SK-MEL-5 (cell line): ENCODE measurements at places on chromosomes 6 and 20. TPM values are rescaled to one million over a fixed set of nuclear protein-coding genes. Genes with fewer than 3 reads are reported as not detected.

DNA sequence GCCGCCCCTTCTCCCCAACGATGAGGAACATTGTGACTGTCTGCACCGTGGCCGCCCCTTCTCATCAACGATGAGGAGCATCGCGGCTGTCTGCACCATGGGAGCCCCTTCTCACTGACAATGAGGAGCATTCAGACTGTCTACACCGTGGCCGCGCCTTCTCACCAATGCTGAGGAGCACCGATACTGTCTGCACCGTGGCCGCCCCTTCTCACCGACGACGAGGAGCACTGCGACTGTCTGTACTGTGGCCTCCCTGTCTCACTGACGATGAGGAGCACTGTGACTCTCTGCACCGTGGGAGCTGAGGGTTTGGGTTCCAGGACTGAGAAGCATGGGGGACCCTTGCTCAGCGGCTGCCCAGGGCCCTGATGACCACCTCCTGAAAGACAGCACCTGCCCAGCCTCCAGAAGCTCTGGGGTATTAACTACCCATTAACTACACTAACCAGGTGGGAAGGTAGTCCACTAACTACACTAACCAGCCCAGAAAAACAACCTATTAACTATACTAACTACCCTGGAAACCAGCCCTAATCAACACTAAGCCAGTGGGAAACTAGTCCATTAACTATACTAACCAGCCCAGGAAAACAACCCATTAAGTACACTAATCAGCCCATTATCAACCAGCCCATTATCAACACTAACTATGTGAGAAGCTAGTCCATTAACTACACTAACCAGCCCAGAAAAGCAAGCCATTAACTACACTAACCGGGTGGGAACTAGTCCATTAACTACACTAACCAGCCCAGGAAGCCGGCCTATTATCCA is 116.9 kb downstream of the TAF4 start:
- DNase-seq = no peak

GRCh38 chr6:163319609-163320366 is 94.7 kb upstream of the QKI start:
- DNase-seq = no peak

Gene PRPH2
- total RNA-seq = not detected in 2 replicates

DNA sequence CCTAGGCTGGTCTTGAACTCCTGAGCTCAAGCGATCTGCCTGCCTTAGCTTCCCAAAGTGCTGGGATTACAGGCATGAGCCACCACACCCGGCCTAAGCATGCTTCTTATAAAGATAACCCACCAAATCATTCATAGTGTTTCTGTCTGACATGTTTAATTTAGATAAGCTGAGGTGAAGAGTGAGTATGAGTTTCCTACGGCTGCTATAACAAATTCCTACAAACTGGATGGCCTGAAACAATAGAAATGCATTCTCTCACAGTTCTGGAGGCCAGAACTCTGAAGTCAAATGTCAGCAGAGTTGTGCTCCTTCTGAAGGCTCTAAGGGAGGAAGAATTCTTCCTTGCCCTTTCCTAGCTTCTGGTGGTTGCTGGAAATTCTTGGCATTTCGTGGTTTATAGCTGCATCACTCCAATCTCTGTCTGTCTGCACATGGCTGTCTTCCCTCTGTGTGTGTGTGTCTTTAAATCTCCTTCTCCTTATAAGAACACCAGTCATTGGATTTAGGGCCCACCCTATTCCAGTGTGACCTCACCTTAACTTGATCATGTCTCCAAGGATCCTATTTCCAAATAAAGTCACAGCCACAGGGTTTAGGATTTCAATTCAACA is 29.9 kb downstream of the MAPK13 start:
- DNase-seq = no peak

DNA sequence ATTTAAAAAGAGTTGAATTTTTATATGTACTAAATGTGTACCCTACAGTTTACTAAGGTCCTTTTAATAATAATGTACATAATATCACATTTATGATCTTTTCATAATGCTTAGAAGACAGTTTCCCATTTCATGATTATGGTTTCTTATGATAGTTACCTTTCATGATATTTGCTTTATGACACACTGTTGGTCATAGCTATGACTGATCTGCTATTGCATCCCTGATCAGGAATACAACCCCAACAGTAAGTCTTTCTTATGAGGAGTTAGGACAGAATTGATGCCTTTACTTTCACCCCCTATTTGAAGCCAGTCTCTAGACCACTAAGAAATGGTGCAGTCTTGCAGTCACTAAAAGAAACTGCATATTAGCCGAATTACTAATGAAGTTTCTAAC is 31.0 kb downstream of the LCA5 start:
- no peak for DNase-seq

Gene DUSP15
- total RNA-seq = 6.2 and 6.6 TPM in 2 replicates

- DNase-seq = no peak
Measured at GRCh38 chr6:4973982-4974745, 29.7 kb downstream of the RPP40 start.

- no peak for DNase-seq
Measured at GRCh38 chr20:8221887-8222419, 89.9 kb downstream of the PLCB1 start.

GRCh38 chr20:9808166-9808565 is 30.7 kb downstream of the PAK5 start:
- DNase-seq = no peak

DNA sequence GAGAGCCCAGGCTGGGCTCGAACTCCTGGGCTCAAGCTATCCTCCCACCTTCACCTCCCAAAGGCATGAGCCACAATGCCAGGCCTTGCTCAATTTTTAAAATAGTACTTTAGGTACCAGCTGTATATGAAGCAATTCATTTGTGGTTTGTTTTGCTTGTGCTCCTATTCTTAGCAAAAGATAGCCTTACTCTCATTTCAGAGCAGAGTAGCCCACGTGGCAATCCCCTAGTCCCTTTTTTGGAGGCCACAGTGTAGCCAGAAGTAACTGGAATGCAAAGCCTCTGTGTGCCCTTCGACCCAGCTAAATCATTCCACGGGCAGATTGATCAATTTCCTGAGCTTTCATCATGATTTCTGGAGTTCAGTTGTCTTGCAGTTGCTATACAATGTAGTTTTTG is 372.2 kb downstream of the NRN1 start:
- no peak for DNase-seq

Gene HSPA12B
- 0.21 TPM in 1 of 2 replicates, not detected in the other for total RNA-seq

GRCh38 chr6:92922216-92922806 is 497.0 kb downstream of the EPHA7 start:
- no peak for DNase-seq

Gene CLPSL1
- not detected in 2 replicates for total RNA-seq

Gene CDSN
- not detected in 2 replicates for total RNA-seq

- DNase-seq = no peak
Measured at GRCh38 chr6:22954749-22955385, 385.5 kb downstream of the HDGFL1 start.

Gene IRAK1BP1
- 1.0 and 1.3 TPM in 2 replicates for total RNA-seq

- DNase-seq = no peak
Measured at GRCh38 chr6:35358086-35358485, 15.7 kb downstream of the PPARD start.

Gene MYO6
- 6.2 and 6.9 TPM in 2 replicates for total RNA-seq

Gene ANKEF1
- 1.4 and 2.8 TPM in 2 replicates for total RNA-seq

Gene PTCRA
- total RNA-seq = 6.2 and 9.7 TPM in 2 replicates

- DNase-seq = no peak
Measured at GRCh38 chr6:88380618-88381288, 214.6 kb upstream of the CNR1 start.

GRCh38 chr20:13441388-13441787 is 197.3 kb downstream of the TASP1 start:
- DNase-seq = no peak

DNA sequence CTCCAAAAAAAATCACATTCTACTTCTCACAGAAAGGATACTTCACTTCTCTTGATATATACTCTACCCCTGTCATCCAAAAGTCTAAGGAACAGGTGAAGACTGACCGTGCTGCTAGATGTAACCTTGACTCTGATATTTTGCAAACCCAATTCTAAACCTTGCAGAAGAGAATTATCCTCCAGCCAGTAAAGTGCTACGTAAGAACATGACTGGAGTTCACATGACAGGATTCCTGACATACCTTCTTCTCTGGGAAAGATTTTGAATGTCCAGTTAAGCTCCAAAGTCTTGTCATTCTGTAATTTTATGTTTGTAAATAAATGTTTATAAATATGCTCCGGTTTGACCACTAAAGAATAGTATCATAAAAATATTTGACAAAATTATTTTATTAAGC is 35.8 kb downstream of the BTBD9 start:
- DNase-seq = peak; percentile 28

DNA sequence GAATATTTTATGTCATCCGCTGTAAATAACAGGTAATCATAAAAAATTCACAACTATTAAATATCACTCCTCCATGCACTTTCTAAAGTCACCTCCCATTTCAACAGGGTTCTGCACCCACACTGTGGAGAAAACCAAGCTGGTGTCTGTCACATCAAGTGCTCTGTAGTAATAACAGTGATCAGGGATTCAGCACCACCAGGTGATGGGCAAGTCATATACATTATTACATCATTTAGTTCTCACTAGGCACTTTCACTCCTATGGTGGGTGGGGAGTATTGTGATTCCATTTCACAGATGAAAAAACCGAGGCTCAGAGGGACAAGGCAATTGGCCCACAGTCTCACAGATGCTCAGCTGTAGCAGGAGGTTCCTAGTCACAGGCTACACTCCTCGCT is 8.7 kb downstream of the BFSP1 start:
- DNase-seq = no peak

DNA sequence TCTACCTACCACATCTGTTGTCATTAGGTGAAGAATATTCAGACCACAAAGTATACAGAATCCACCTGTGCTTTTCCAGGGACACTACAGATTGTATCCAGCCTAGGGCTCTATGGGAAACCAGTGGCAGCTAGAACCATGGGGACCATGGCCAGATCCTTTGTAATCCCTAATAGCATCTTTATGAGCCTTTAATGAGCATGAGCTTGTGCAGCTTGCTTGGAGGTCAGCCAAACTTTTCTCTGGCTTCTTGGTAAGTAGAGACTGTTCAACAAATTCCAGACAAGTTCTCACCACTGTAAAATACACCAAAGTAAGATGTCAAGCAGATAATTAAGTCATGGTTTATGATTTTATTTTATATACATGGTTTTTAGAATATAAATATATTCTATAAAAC is 301.6 kb upstream of the ADGRB3 start:
- no peak for DNase-seq

- DNase-seq = no peak
Measured at GRCh38 chr20:57753332-57754164, 43.7 kb upstream of the PMEPA1 start.

Gene TEAD3
- total RNA-seq = 1.8 and 2.7 TPM in 2 replicates

Gene TREM1
- not detected in 2 replicates for total RNA-seq

DNA sequence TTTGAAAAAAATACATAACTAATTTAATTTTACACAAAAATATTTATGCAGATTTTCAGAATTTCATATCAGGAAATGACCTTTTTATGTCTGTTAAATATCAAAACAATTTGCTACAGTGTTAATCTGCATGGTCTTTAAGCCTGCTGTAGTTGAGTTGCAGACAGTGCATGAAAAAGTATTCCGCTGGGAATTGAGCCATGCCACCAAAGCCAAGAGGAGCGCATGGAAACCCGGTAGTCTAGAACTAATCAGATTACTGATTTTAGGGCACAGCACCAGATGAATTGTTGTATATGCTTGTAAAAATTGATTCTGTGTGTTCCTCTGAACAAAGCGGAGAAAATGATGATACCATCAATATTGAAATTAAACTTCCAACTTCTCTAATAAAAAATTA is 34.3 kb upstream of the LAMP5 start:
- DNase-seq = no peak

GRCh38 chr6:156710479-156710878 is 66.7 kb upstream of the ARID1B start:
- no peak for DNase-seq

Gene SIRPD
- total RNA-seq = not detected in 2 replicates
